Stimulated activated CD4-positive, alpha-beta T cell treated with anti-CD3 and anti-CD28 coated beads, Interleukin-1b, Interleukin-23, amount 100 ng/mL, for 48 hours (primary cell): ENCODE measurements at places on chromosomes 2 and 18.

- DNase-seq, result no peak
Observed at GRCh38 chr18:32427084-32427900, 43.4 kb downstream of the GAREM1 start.

DNA sequence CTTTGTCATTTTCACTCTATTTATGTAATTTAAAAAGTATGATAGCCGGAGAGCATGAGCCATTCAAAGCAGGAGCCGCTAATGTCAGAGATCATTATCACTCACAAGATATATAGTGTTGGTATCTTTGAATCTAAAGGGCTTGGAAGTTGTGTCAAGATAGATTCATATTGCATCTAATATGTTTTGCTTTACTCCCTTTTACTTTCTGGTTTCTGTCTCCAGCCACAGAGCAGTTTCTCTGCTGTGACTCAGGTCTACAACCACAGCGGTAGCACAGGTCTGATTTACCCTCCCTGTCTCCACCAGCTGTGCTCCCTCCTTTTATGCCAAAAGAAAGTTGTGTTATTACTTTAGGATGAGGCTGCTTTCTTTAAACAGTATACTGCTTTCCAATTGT, 424.0 kb downstream of the ARHGAP15 start:
- DNase-seq, result peak; percentile 41

DNA sequence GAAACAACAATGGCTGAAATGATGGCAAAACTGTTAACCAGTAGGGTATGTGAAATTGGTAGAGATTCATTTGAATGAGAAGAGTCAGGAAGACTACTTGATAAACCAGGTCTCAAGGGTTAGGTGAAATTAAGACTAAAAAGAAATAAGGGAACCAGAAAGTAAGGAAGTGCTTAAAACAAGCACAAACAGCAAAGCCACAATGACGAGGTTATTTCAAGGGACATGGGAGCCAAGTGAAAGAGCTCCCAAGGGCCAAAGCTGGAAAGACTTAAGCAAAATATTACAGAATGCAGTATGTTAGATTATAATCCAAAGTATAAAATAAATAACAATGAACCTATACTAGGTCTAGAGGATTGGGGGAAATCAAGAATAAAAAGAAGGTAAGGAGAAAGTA, 19.3 kb upstream of the CD302 start:
- no peak for DNase-seq

GRCh38 chr2:187050409-187050998, 201.5 kb upstream of the ZSWIM2 start:
- DNase-seq, result no peak

DNA sequence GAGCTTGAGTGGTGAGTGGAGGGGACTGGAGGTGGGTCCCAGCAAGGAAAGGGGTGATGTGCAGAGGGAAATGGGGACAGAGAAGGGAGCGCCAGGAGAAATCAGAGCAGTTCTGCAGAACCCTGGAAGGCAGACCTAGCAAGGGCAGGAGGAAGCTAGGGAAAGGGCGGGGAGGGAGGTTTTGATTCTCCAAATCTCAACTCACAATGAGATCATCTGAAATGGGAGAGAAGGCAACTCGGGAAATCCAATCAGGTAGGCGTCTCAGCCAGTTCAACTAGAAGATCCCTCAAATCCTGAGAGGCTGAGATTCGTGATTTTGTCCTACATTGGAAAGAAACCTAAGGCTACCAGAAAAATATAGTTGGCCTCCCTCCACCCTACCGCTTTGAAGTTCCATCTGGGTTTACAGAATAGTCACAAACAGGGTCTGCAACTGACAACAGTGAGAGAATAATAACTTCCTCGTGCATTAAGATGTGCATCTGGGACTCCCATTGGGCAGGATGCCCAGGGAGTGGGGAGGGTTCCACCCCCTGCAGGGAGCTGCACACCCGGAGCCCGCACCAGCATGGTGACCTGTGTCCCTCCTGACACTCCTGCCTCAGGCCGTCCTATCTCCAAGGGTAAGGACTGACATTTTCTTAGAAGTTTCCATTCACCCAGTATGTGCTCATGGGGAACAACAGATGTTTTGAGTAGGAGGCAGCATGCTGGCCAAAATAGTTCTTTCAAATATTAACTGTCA, 113.3 kb upstream of the ODC1 start:
- no peak for DNase-seq

GRCh38 chr2:42902939-42903709, 110.7 kb upstream of the HAAO start:
- no peak for DNase-seq

DNA sequence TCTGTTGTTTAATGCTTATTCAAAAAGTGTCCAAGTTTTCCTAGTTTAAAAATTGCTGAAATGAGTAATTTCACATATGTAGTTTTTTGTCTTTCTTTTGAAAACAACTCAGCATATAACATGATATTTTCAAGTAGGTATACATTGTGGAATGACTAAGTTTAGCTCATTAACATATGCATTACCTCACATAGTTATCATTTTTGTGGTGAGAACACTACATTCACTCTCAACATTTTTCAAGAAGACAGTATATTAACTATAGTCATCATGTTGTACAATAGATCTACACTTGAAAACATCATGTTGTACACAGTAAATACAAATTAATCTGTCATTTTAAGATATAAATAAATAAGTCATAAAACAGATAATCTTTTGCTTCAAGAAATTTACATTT, 340.0 kb downstream of the CCDC85A start:
- DNase-seq, result no peak

DNA sequence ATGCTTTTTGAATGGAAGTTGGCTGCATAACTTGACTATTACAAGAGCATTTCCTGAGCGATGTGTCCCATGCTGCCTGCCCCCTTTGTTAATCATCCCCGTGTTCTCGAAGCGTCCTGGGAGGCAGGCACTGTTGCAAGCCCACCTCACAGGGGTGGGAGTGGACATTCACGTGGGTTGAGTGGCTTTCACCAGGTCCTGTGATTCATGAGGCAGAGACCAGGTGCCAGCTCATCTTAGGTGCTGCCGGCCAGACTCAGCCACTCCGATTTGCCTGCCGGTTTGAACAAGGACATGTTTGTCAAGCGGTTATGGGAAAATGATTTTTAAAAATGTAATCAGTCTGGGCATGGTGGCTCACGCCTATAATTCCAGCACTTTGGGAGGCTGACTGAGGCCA, 112.5 kb downstream of the ZNF532 start:
- DNase-seq, result no peak

GRCh38 chr18:76306685-76307292, 188.3 kb downstream of the ZNF516 start:
- DNase-seq, result no peak

DNA sequence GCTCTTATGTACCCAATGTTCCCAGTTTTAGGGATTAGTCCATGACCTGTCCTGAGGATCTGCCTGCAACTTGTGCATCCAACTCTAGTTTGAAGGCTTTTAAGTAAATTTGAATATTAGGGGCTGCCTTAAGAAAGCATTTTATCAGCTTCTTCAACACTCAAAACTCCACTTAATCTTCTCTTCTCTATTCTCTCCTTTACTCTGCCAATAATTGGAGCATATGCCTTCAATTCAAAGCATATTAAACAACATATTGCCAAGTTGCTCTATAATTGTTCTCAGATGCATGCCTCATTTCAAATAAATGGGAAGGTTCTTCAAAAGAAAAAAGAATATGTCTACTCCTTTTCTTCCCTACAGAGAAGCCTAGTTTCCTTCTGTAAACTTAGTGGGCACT, 84.8 kb upstream of the NCKAP5 start:
- no peak for DNase-seq

GRCh38 chr18:71442731-71443141, 1101.4 kb downstream of the CBLN2 start:
- DNase-seq, result no peak

- peak; percentile 30 for DNase-seq
Observed at GRCh38 chr2:111118981-111119821, 1.5 kb upstream of the BCL2L11 start.

DNA sequence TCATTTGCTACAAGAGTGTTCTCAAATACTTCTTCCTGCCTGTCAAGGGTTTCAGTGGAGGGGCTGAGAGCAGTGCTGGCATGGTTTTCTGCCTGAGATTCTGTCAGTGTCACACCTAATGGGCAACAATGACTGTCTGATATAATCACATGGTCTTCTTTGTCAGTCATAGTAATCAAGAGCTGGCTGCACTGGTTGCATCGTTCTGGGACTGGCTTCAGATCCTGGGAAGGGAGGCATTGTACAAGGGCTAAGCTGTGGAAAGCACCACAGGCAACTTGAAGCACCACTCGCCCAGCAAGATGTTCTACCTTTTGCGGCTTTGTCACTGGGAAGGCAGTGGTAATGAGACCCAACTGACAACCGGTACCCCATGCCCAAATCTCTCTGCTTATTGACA, 19.6 kb downstream of the ALS2 start:
- no peak for DNase-seq

DNA sequence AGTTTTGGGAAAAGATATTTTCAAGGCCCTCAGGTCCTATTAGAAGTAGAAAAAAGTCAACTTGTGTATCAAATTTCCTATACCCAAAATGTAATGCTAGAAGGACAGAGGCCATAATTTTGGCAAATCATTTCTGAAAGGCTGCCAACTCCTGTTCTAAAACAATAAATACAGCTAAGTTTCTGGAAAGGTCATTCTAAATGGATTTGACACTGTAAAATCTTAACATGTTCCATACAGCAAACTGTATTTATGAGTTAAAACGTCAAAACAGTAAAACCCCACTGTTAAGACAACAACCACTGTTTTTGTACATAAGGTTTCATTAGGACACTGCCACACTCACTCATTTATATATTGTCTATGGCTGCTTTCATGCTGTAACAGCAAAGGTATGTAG, 9.7 kb downstream of the FAM98A start:
- no peak for DNase-seq

GRCh38 chr18:42534313-42534712, 579.3 kb downstream of the PIK3C3 start:
- no peak for DNase-seq

DNA sequence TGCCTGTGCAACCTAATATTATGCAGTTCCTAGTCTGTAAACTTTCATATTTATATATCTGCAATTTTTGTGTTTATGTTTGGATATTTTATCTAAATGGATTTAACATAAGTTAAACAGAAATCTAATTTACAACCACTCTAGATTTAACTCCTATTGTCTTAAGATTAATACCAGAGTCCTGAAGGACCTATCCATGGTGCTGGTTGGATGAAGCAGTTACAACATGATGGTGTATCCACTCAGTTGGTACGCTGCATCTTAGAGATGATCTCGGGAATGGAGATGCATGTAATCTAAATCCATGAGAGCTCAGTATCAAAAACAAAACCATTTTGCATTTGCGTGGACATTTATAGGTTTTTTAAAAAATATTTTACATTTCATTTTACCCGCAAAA, 745.9 kb upstream of the SLC8A1 start:
- no peak for DNase-seq

GRCh38 chr2:167381349-167381748, 493.1 kb downstream of the XIRP2 start:
- DNase-seq, result no peak

DNA sequence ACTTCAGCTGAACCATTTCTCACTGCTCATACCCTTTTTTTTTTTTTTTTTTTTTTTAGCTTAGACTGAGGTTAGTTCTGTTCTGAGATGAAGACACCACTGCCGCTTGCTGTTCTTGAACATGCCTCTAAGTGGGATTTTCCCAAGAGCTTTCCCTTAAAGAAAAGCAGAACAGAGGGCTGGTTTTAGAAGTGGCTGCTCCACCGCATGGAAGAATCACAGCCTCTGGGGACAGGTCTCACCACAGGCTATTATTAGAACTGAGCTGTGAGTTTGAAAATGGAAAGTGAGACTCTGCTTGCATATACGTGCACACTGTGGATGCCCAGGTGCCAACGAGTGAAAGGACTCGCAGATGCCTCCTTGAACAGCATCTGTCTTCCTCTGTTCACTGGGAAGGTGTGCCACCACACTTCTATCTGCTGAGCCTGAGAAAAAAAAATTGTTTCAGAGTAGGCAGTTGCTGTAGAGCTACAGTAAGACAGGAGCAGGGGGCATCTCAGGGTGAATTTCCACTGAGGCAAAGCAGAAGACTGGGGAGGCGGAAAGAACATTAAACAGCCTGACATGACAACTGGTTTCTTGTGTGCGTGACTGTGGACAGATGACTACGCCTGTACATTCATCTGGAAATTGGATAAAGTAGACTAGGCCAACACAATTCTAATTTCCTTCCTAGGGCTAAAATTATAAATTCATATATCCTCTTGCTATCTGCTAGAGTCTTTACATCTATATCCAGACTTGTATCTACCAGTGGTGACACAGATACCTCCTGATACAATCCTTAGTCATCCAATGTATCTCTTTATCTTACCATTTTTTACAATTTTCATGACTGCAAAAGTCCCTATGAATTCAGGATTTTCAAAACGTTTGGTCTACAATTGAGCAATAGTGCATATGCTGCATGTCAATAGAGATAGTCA, 1045.7 kb upstream of the CELF4 start:
- DNase-seq, result peak; percentile 47

DNA sequence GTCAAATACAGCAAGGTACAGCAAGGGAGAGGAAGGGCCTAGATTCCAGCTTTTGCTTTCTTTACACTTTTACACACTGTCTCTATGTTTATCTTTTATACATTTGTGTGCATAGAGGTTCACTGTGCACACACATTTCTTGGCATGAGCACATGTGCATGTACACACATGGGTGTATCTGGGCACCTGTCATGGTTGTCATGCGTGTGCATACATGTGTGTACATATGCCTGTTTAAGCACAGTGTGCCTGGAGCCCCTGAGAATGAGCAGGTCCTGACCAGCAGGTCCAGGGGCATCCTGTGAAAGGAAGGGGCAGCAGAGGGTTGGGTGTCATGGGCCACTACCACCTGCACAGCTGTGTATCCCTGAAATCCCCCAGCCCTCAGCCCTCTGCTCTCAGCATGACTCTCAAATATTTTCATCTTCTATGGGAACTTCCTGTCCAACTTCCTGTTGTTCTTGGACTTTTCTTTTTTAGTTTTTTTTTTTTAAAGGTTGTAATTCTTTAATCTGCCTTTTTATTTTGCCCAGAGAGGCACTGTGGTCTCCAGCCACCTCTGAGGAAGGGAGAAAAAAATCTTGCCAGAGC, 97.0 kb upstream of the EPAS1 start:
- no peak for DNase-seq

- no peak for DNase-seq
Observed at GRCh38 chr18:41378598-41378997, 576.4 kb upstream of the PIK3C3 start.

- no peak for DNase-seq
Observed at GRCh38 chr18:23912356-23912755, 102.2 kb upstream of the TTC39C start.
